GM23338 (cell line): ENCODE measurements at places on chromosomes 16 and 17.

DNA sequence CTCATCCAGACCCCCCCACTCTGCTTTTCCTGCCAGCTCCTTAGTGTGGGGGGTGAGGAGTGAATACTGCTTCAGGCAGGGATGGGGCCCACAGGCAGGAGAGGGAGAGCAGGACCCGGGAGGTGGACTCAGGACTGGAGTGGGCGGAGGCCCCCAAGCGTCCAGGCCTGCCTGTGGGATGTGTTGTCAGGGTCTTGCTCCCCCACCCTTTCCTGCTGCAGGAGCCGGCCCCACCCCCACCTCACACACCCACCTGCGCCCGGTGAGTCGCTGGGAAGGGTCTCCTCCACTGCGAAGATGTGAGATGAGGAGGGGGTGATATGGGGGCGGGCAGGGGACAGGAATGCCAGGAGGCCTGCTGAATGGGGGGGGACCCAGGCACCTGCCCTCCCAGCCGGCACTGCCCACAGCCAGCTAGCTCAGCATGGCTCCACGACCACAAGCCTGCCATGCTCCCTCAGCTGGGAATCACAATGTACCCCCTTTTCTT lies 1.1 kb downstream of the FAM171A2 start:
- DNase-seq = no peak

GRCh38 chr17:28725166-28725659 lies 820 bp downstream of the TLCD1 start:
- peak; percentile 34 for DNase-seq

- DNase-seq = peak; percentile 2
These were observed 57.6 kb upstream of the IRX5 start for GRCh38 chr16:54873071-54873470.

GRCh38 chr16:86819533-86819892 lies 241.2 kb downstream of the FOXL1 start:
- DNase-seq = peak; percentile 39
